ENCODE measurements at places on chromosomes 11 and 22.

DNA sequence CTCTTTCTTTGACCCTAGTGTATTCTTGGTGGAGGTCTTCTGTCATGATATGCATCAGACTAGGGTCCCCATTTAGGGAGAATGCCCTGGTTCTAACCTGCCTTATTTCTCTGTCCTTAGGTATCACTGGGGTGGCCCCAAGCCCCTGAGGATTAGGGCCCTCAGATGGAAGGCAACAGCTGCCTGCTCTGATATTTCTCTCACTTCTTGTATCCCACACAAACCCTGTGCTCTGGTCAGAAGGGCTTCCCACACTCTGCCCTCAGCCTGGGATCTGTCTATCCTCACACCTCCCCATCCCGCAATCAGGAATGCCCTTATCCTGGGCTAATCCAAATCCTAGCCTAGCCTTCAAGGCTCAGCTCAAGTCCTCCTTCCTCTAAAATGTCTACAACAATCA is 75.5 kb downstream of the KCNC1 start:
- DNase-seq: no peak

DNA sequence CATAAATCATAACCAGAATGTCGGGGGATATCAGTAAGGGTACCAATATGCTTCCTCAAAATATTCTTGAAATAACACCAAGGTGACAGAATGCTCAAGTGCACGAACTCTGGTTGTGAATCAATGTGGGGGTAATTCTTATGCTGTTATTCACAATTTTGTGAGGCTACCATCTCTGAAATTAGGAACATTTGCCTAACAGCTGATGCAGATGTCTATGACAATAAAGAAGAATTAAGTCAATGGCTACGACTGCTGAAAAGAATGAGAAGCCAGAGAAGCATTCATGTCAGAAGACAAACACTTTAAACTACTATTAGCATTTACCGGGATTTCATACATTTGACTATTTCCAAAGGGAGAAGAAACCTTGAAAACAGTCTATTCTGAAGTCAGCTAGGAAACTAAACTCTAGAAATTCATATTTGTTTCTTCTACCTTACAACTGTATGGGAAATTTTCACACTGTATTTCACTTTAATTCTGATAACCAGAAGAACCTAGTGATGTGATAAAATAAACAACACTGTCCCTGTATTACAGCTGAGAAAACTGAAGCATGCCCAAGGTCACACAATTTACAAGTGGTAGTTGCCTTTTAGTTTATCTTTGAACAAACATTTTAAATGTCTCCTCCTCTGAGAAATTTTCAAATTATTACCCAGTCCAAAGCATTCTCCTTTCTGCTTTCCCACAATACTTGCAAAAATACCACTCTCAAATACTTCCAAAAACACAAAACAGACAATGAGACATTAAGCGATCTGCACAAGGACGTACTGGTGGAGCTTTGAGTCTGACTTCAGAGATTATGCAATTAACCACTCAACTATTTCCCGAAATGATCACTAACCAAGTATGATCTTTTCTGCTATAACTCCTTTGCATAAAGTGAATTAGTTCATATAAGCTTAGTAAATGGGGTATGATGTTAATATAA is 18.0 kb upstream of the ARHGAP32 start:
- DNase-seq: no peak

DNA sequence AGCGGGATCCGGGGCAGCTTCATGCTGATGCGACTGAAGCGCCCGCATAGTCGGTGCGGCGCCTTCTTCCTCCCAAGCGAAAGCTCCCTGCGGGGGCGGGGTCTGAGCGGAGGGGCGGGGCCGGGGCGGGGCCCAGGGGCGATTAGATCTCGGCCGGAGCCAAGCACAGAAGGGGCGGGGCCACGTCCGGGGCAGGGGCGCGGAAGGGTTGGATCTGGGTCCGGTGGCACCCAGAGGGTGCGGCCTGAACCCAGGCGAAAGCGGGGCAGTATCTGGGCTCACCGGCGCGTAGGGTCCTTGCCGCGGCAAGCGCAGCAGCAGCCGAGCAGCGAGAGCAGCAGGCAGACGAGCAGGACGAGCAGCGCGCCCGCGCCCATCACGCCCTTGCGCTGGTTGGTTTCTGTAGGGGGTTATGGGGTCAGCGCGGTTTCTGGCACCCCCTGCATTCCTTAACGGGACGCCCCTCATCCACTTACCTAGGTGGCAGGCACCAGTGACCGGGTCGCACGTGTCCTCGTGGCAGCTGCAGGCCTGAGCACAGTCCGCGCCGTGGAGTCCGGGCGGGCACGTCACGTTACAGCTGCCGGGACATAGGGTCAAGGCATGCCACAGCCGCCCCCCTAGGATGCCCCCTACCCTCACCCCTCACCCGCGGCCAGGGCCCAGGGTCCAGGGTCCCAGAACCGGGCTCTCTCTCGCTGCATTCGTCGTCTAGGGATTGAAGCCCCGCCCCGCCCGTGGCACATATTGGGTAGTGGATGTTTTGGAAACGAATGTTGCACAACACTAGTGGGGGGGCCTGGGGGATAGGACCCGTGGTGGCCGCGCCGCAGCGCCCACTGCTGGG is 8.1 kb downstream of the SCARF2 start:
- peak; percentile 64 for DNase-seq

DNA sequence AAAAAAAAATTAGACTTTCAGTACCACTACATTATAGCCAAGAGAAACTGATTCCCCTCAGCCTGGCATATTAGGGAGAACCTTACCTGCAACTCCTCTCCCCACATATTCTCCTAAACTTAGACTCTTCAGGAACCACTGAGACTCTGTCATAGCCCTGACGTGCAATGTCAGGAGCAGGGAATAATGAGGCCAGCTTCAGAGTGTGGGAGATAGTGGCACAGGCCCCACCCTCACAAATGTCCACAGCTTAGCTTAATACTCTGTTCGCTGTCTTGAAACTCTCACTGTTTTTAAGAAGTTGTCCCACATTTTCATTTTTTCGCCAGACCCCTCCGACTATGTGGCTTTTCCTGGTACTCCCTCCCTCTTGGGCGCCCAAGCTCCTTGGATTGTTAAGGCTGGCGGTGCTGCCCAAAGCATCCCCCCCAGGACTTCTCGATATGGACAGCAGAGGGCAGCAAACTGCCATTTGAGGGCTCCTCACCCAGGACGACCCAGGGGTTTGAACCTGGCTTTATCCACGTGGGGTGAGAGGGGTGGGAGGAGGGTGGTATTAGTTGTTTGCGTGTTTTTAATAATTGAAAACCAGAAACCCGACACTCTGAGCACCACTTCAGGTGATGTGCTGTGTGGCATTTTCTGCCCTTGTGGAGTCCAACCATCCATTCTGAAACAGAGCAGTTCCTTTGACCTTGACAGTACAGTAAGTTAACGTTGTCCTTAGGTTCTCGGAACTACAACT is 45.2 kb upstream of the RASSF10 start:
- DNase-seq: peak; percentile 78

GRCh38 chr11:57324154-57324885 is 432 bp downstream of the TNKS1BP1 start:
- DNase-seq: no peak

DNA sequence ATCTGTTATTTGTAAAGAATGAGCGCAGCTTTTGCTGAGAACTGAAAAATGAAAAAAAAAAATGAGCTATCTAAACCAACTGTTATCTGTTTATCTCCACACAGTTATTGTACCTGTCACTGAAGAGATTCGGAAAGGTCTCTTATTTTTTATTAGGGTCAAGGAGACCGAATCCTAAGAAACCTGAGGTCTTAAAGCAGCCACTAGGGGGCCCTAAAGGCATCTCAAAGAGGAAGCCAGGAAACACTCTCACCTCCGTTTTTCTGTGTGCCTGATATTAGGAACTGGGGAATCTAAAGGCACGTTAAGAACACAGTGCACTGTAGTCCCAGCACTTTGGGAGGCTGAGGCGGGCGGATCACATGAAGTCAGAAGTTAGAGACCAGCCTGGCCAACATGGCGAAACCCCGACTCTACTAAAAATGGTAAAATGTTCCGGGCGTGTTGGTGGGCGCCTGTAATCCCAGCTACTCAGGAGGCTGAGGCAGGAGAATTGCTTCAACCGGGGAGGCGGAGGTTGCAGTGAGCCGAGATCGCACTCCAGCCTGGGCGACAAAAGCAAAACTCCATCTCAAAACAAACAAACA is 3.5 kb upstream of the LARGE1 start:
- peak; percentile 76 for DNase-seq

DNA sequence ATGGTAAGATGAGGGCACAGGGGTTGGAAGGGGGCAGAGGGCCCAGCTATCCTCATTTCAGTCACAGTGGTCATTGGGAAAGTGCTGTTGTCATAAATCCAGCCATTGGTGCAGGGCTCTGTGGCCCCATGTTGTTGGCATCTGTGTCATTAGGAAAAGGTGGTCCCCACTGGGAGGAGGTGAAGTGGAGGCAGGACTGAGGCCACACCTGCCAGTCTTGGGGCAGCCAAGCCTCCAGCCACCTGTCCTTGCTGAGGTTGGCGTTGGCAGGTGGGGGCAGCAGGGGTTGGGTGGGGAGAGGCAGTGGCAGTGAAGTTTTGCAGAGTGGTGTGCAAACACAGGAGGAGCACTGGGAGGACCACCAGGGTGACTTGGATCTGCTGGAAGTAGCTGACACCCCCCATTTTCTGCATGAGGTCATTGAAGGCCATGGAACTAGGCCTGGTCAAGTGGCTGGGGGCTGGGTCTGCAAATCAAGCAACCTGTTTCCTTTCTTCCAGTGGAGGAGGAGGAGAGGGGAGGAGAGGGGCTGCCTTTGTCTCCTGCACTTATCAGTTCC is 25.3 kb downstream of the SLC22A6 start:
- DNase-seq: no peak

GRCh38 chr11:6200975-6201374 is 2.0 kb downstream of the OR52W1 start:
- DNase-seq: no peak

GRCh38 chr11:72998676-72999075 is 143.4 kb downstream of the FCHSD2 start:
- DNase-seq: no peak

DNA sequence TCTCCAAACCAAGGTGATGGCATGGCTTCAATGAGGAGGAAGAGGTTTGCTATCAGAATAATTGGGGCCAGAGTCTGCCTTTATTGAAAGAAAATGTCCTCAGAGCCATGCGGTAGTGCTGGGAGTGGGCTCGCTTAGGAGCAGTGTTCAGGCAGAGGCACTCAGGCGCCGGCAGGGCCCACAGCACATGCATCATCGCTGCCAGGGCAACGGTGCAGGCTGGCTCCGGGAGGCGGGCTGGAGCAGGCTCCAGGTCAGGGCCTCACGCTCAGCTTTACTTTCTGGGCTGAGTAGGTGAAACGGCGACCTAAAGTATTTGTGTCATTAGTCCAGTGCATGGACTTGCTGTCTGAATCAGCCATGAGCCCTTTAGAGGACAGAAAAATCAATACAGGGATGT is 169.9 kb upstream of the CCDC90B start:
- no peak for DNase-seq

DNA sequence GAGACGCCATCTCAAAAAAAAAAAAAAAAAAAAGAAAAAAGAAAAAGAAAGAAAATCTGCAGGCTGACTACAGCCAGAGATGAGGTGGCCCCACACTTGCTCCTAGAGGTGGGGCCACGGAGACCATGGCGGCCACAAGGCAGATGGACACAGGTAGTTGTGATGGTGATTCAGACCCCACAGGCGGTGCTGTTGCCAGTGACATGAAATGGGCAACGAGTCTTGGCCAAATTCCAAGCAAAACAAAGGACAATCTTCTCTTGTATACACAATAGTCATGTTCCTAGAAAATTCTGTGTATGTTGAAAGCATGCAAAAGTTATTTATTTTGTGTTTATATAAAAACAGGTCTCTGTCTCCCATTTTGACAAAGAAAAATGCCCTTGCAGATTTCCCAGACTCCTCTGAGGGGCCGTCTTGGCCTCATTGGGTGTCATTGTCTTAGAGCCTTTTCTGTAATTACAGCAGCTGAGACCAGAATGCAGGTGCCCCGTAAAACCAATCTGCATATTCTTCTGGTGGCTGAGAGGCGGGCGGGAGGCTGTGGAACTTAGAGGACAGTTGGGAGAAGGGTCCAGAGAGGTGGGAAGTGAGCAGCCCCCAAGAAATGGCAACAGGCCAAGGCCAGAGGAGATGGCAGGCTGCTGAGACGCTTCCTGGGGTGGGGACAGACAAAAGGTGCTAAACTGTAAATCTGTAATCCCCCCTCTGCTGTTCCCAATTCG is 22.5 kb upstream of the DAGLA start:
- no peak for DNase-seq

GRCh38 chr11:82043316-82043715 is 690.3 kb downstream of the FAM181B start:
- no peak for DNase-seq

DNA sequence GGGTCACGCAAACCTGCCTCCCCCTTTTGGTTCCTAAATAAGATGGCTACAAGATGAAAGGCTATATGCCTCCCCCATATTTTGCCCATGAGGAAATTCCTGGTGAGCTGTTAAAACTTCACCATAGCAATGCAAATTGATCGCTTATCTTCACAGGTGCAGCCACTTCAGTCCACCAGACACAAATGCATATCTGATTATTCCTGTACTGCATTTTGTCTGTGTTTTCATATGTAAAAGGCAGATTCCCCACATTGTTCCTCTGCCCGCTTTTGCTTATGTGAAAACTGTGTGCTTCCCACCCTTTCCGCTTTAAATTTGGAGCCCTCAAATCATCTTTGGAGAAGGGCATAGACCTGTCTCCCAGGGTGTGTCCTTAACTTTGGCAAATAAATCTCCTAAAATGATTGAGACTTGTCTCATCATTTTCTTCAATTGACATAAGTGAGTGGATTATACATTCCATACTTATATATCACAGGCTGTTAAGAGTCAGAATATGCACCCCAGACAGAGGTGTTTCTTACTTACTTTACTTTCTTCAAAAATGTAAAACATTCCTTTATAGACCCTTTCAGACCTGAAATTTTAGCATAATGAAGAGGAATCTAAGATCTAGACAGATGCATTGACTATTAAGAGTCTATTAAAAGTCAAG is 116.4 kb downstream of the CASP12 start:
- no peak for DNase-seq

All from NCI-H1436 (cell line).